Nephron progenitor cell (in vitro differentiated cells): ENCODE measurements at places on chromosomes 2 and 18.

- no peak for DNase-seq
These were observed 76.4 kb upstream of the UXS1 start for GRCh38 chr2:106270471-106270891.

DNA sequence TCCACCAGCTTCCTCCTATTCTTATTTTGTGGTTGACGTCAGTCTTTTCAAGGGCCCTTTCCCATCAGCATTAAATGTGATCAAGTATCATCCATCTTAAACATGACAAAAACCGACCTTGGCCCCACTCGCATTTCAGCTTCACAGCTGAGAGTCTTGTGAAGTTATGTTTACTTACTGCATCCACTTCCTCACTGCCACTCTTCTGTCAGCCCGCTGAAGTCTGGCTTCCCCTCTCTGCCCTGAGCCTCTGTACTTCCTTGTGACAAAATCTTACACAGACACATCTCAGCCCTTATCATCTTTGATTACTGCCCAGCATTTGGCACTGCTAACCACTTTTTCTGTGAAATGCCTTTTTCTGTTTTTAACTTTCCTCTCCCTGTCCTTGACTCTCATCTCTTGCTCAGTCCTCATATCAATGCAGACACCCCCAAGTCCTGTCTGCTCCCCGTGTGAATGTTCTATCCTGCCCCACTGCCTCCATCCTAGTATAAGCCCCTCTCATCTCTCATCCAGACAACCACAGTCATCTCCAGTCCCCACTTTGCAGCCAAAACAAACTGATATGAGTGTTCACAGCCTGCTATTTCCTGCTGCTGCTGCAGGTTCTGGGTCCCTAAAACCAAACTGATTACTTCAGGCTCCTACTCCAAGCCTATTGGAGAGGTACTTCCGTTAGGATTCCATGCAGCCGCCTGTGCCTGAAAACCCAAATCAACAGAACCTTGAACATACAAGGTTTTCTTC is 31.4 kb downstream of the FOSL2 start:
- DNase-seq, result no peak

GRCh38 chr2:231549446-231550239 is 19.4 kb upstream of the NMUR1 start:
- no peak for DNase-seq

- DNase-seq, result no peak
These were observed 2.7 kb downstream of the CDCA7 start for GRCh38 chr2:173357346-173357745.

GRCh38 chr2:207251573-207252192 is 85.9 kb upstream of the KLF7 start:
- DNase-seq, result no peak

- no peak for DNase-seq
These were observed 751.1 kb upstream of the FANCL start for GRCh38 chr2:58992062-58992706.

DNA sequence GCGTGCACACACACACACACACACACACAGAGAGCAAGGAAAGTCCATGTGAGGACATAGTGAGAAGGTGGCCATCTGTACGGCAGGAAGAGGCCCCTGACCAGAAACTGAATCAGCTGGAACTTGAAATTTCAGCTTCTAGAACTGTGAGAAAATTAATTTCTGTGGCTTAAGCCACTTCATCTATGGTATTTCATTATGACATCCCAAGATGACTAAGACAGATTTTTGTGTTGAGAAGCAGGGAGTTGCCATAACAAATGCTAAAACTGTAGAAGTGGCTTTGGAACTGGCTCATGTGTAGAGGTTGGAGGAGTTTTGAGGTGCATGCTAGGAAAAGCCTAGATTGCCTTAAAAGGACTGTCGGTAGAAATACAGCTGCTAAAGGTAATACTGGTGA is 63.4 kb upstream of the ZBTB7C start:
- no peak for DNase-seq

DNA sequence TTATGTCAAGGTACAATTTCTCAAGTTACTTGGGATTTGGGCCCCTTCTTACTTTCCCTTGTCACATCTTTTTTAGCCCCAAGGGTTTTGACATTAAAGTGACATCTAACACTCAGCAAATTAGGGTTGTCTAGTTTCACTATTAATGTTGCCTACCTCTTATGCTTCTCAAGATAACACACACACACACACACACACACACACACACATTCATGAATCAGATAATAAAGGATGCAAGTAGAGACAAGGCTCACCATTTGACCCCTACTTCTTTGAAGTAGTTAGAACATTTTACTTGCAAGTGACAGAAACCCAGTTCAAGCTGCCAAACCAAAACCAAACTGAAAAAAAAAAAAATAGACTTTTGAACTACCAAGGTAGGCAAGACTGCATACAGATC is 138.8 kb downstream of the TRIB2 start:
- DNase-seq, result no peak

DNA sequence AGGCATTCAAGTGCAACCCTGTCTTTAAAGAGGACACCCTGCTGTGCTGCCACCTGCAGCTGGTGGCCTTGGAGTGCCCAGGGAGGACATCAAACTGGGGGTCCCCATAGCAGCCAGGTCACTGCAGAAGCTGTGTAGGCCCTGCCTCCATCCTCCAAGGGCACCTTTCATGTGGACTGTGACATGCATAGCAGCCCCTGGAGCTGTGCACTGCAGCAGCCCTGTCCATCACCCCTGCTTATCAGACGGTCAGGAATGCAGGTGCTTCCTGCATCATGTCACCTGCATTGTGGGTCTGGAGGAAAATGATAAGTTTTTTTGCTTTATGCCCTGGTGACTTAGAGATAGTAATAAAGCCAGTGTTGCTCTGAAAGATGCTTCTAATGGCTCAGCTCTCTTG is 155.7 kb downstream of the DYSF start:
- DNase-seq, result no peak

DNA sequence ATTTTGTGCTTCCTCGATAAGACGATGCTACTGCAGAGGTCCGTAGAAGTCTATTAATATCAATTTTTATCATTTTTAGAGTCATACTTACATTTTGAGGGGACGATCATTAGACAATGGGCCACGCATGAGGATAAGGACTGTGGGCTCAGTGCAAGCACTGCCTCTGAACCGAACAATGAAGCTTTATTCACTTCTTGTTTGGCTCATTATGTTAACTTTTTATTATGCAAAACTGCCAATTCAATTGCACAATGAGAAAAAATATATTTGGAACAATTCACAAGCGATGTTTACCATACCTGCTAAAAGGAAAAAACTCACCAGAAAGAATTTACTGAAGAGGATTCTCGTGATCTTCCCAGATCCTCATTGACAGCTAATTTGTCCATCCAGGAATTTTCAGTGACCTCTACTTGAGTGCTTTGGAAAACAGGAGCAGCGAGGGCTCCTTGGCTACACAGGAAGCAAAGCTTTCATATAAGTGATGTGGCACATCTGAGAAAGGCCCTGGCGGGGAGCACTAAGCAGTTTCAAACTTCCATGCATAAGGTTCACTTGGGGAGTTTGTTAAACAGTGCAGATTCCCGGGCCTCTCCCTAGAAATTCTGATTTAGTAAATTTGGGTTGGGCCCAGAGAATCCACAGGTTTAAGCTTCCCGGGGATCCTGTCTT is 13.3 kb upstream of the CAPN13 start:
- no peak for DNase-seq

DNA sequence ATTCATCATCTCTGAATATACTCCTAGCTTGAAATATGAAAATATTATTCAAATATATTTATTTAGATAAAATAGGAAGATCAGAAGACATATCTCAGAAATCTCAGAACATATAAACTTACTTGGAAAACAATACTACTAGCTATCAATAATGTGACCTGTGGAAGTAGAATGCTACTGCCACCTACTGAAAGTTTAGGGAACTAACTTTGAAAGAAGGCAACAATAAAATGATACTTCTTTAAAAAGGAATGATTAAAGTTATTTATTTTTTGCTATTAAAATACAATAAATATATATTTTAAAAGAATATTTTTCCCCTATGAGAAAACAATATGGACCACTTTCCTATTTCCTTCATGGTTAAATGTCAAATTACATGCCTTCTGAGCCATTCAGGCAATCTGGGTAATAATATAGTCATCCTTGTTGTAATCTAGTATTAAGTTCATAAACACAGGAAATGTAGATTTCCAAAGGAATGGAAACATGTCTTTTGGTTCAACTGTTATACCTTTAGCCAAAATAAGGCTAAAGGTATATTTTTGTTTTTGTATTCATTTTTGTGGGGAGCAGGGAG is 26.0 kb downstream of the ACADL start:
- DNase-seq, result no peak

DNA sequence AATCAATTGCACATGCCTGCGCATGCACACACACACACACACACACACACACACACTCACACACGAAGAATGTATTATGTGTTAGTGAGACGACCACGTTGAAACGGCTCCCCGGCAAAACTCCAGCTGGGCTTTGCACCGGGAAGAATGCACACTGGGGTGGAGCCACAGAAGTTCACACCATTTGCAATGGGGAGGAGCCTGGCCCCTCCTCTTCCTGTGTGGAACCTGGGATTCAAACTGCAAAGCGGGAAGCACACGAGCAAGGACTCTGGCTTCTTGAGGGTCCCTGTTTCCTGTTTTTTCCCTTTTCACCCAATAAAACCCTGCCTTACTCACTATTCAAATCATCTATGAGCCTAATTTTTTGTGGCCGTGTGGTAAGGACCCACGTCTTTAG is 304.0 kb upstream of the TMEFF2 start:
- peak; percentile 2 for DNase-seq

GRCh38 chr2:176136374-176137251 is 7.1 kb downstream of the HOXD8 start:
- DNase-seq, result peak; percentile 71

- DNase-seq, result no peak
These were observed 670.7 kb downstream of the ERBB4 start for GRCh38 chr2:211867845-211868451.

- no peak for DNase-seq
These were observed 52.9 kb downstream of the HNRNPLL start for GRCh38 chr2:38549851-38550250.

GRCh38 chr18:67092141-67092540 is 424.4 kb downstream of the DSEL start:
- DNase-seq, result no peak

DNA sequence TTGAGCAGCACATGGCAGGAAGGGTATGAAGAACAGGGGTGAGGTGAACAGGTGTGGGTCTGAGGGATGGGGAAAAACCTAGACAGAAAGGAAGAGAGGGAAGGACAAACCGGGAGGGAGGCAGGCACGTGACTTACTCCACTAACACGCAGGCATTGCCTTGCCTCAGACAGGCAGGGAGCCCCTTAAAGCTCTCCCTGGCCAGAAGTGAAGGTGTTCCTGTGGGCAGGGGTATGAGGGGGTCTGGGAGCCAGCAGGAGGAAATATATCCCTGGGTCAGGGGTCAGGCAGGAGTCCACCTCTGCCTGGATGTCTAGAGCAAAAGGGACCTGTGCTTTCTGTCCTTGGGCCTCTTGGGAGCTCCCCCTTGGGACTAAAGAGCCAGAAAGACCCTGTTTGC is 135.3 kb upstream of the EPAS1 start:
- no peak for DNase-seq

DNA sequence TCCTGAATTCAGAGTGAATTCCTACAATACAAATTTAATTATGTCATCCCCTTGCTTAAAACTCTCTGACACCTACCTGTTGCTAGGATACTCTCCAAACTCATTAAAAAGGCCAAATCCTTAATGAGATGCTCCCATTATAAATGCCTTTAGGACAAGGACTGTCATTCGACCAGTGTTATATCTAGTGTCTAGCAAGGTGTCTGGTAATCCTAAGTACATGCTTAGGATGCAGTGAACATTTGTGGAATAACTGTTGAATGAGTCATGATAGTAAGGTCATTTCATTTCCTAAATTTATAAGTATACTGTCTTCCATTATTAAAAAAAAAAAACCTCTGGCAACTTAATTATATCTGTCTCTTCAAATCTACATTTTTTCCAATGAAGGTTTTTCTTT is 588.9 kb upstream of the NRXN1 start:
- DNase-seq, result no peak

DNA sequence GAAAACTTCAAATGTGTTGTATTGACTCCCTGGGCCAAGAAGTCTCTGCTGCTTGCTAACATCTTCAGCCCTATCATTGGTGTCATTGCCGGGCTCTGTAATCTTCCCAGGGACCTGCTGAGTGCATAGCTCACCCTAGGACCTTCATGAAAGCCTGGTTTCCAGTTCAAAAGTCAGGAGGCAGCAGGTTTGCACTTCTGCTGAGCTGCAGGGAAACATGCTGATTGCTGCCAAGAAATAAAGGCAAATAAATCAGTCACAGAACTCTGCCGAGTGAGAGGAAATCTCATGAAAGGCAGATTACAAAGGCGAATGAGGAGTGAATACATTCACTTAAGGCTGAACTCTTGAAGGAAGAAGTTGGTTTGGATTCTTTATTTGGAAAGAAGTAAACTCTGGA is 1947.6 kb upstream of the CELF4 start:
- DNase-seq, result no peak

DNA sequence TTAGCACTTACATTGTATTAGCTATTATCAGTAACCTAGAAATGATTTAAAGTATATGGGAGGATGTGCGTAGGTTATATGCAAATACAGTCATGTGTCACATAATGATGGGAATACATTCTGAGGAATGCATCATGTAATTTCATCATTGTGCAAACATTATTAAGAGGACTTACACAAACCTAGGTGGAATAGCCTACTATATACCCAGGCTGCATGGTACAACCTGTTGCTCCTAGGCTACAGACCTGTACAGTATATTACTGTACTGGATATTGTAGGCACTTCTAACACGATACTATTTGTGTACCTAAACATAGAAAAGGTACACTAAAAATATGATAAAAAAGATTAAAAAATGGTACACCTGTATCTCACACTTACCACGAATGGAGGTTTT is 7.9 kb downstream of the RIF1 start:
- no peak for DNase-seq

DNA sequence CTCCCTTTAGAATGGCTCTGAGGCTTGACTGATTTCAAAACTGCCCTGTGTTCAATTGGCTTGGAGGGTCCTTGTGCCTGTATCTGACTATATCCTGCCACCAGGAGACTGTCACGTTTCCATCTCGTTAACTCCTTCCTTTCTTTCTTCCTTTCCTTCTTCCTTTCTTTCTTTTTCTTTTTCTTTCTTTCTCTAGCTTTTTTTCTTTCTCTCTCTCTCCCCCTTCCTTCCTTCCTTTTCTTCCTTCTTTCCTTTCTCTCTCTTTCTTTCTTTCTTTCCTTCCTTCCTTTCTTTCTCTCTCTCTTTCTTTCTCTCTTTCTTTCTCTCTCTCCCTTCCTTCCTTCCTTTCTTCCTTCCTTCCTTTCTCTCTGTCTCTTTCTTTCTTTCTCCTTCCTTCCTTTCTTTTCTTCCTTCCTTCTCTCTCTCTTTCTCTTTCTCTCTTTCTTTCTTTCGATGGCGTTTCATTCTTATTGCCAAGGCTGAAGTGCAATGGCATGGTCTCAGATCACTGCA is 38.1 kb upstream of the EML6 start:
- DNase-seq, result no peak

GRCh38 chr2:71531522-71532047 is 78.2 kb downstream of the DYSF start:
- DNase-seq, result no peak
